ENCODE measurements at places on chromosomes 3 and 15. TPM values are rescaled to one million over a fixed set of nuclear protein-coding genes. Genes with fewer than 3 reads are reported as not detected.

DNA sequence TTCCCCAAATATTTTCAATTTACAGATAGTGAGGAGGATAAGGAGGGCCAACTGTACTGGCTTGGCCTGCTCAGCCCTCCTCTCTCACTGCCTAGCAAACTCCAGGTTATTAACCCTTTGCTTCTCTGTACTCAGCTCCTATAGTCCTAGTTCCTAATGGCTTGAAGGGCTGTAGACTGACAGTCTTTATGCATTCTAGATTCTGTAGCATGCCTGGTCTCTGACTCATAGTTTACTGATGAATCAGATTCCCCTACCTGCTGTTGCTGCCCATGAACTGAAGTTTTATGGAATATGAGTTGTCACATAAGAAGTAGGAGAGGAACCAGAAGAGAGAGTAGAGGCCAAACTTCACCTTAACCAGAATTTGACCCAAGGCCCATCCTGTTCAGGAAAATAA, 27.1 kb upstream of the MAP3K13 start:
- DNase-seq = no peak

- no peak for DNase-seq
These were observed 44.0 kb downstream of the ANP32A start for GRCh38 chr15:68776477-68777270.

GRCh38 chr3:74640211-74640610, 25.8 kb upstream of the CNTN3 start:
- DNase-seq = no peak

DNA sequence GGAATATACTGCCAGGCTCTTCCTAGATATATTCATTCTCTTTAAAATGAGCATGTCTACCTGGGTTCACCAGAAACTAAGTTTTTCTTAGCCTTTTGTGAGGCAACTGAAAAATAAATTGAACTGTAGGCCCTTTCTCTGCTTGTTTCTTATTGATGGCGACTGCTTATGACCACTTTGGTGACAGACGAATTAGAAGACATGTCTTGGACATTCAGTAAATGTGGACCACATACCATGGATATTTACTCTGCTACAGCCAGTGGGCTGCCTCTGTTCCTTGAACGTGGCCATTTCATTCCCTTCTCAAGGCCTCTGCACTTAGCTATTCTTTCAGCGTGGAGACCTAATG, 603 bp upstream of the SELENOK start:
- DNase-seq = no peak

- peak; percentile 56 for DNase-seq
These were observed 33.4 kb downstream of the SPINK8 start for GRCh38 chr3:48299746-48300712.

DNA sequence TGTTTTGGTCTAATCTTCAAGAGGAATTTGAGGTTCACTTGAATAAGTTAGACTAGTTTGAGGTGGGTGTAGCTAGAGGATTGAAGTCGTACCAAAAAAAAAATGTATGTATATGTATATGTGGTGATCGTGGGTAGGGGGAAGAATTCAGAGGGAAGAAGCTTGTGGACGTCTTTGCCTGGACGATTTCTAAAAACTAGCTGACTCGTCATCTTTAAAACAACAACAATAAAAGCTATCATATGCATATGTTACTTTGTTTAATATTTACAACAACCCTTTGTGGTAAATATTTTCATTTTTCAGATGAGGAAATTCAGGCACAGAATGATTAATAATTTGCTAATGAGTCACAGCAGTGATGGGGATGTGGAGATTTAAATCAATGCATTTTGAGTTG, 18.1 kb downstream of the RNF111 start:
- DNase-seq = no peak

DNA sequence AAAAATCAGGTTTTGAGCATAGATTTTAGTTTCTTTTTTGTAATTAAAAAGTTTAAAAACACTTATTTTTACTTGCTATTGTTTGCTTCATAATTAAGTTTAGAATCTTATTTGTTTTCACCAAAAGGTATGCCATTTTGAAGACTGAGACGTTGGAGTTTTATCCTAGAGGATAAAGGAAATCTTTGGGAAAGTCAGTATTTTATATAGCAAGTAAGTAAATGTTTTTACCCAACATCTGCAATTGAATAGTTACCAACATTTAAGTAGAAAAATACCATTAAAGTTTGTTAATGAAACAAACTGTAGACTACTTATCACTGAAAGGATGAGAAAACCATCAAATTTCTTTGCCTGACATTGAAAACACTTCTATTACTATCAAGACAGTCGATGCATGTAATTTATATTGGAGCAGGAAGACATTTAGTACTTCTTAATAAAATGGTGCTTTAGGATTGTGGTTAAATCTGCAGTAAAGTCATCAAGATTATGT, 14.0 kb upstream of the CHD2 start:
- DNase-seq = peak; percentile 6

- no peak for DNase-seq
These were observed 58.2 kb downstream of the FNDC3B start for GRCh38 chr3:172097585-172097984.

GRCh38 chr3:184015381-184016019, 2.2 kb downstream of the ABCC5 start:
- no peak for DNase-seq

The CCDC33 gene
- polyA plus RNA-seq = not detected

The SLC15A2 gene
- not detected for polyA plus RNA-seq

The ATG3 gene
- 73.4 TPM for polyA plus RNA-seq

The HMCES gene
- polyA plus RNA-seq = 82.2 TPM

The GABRR3 gene
- polyA plus RNA-seq = not detected
